ENCODE measurements at places on chromosomes 2 and 18.
A peak's percentile ranks its signal among the peaks of the same experiment; 100 is the strongest.

DNA sequence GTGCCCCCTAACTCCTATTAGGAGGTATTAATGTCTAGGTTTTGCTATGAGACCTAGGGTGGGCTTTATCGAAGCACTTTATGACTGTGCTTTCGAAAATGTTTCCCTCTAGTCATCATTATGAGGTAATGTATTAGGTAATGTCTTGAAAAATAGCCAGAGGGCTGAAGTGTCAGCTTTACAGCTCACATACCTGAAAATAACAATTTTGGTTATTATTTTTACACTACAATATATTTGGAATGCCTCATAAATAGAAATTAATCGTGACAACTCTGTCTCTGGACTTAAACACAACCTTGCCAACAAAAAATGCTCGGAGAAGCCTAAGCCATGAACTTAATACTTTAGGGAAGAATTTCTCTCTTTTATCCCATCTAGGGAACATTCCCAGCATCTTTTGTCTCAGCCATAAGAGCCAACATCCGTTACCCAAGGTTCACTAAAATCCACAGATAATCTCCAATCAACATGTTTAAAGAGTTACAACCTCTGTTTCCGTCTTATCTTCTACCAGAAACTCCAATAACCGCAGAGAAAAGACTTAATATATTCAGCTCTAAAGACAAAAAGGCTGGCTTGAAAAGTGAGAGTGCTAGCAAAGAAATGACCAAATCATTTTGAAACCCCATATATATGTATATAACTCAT is 130.9 kb upstream of the RND3 start:
- no peak for DNase-seq

- no peak for DNase-seq
Observed at GRCh38 chr2:71952572-71953188, 195.0 kb downstream of the CYP26B1 start.

- DNase-seq: no peak
Observed at GRCh38 chr18:1053331-1054315, 149.0 kb downstream of the ADCYAP1 start.

- DNase-seq: no peak
Observed at GRCh38 chr2:100070078-100070477, 72.3 kb downstream of the AFF3 start.

DNA sequence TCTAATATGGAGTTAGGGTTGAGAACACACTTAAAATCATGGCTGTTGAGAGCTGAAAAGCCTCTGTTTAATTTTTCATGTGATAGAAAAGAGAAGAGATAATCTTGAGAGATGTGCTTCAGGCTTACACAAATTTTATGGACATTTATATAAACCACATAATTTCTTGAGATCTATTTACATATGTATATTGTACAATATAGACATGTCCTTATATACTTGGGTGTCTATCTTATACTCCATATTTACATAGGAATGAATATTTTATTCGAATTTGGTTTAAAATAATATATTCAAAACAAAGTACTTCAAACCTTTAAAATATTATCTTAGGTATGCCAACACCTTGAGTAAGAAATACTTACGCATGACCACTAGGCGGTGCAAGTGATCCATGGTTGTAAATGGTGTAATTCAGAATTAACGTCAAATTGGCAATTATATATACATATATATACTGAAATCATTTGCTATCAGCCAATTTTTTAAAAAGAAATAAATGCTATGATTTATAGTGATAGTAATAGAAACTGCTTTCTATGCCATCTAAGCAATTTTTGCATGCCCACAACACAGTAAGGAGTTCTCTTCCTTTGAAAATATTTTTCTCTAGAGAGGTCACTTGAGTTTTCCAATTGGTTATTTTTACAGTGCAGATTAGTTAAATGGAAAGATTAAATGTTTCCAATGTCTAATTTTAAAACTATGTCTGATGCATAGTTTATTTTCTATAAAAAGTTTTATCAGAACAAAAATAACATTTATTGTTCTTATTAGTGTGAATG is 37.6 kb upstream of the SPAG16 start:
- no peak for DNase-seq

DNA sequence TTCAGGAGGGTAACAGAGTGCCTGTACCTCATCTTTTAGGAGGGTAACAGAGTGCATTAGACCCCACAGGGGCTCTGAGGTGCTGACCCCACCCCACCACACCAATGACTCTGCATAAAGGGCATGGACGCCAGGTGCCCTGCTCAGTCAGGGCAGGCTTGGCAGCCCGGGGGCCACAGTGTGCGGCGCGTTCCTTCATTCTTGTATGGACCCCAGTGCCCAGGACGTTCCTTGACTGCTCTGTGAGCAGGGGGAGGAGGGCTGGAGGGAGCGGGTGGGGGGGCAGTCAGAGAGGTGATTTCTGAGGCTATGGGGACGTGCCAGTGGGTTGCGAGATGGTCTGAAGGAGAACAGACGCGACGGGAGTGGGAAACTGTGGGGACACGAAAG is 168.7 kb upstream of the NCK2 start:
- DNase-seq: no peak

DNA sequence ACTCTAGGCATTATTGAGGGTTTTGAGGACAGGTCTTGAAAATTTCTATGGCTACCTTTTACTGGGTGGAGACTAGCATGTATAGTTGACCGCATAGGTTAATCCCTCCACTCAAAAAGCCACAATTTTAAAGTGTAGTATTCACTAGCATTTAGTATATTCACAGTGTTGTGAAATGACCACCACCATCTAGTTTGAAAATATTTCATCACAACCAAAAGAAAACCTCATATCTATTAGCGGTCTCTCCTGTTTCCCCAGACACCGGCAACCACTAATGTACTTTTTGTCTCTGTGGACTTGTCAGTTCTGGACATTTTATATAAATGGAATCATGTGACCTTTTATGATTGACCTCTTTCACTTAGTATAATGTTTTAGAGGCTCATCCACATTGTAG is 53.9 kb downstream of the MSH2 start:
- no peak for DNase-seq

- DNase-seq: no peak
Observed at GRCh38 chr2:14234911-14235310, 397.6 kb upstream of the LRATD1 start.

GRCh38 chr2:71700658-71701397 is 247.5 kb downstream of the DYSF start:
- DNase-seq: peak; percentile 57

- no peak for DNase-seq
Observed at GRCh38 chr2:39938035-39938835, 159.2 kb upstream of the THUMPD2 start.

GRCh38 chr2:95002498-95002897 is 23.0 kb upstream of the MAL start:
- no peak for DNase-seq

- no peak for DNase-seq
Observed at GRCh38 chr2:188414869-188415753, 123.4 kb downstream of the GULP1 start.

- DNase-seq: no peak
Observed at GRCh38 chr2:126774290-126774689, 118.3 kb downstream of the GYPC start.

DNA sequence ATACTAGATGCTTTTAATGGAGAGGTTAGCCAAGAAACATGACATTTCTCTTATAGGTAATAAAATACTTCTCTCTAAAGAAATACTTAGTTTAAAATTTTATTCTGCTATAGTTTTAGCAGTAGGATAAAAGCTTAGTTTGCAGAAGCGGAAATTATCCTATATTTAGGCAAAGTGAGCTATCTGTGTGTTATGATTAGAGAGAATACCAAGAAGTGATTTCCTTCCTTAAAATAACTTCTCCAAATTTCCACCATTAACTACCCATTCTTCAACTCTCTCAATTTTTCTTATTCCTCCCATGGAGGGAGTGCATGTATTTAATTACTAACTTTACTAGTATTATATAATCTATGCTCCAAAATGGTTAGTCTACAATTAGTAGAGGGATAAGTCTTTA is 15.8 kb upstream of the IL1RL1 start:
- DNase-seq: no peak

DNA sequence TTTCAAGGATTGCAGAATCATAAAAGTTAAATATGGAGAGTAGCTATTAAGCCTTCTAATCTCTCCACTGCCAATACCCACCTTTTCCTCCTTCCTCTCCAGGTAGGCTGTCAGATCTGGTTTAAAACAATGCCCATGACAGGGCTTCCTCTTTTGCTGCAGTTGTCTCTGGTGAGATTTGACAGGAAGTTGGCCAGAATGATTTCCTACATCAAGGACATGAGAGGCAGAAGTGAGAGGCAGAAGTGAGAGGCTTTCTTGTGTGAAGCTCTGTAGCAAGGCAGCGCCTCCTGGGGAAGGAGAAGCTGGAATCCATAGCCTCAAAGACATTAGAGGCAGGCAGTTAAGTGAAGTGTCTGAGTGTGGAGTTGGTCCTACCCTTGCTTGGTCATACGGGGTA is 385.7 kb downstream of the HRH4 start:
- DNase-seq: no peak

DNA sequence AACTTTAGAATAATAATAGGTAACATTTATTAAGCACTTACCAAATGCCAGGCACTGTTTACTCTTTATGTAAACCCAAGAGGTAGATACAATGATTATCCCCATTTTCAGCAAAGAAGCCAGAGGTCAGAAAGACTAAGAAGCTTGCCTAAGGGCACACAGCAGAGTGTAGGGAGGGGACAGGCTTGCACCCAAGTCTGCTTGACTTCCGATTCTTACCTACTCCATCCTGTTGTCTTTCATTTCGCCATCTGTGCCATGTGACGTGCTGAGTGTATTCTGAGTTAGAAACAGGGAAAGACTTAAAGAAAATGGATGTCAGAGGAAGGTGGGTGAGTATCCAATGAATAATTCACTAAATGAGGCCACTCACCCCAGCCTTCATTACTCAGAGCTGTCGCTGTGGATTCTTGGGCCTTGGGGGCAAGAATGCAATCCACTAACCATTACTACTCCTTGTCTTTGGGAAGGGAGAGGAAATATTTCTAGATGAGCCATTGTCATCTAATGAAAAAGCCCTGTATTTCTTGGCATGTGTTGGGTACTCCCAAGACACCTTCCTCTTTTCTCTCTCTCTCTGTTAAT is 76.4 kb upstream of the BCL11A start:
- no peak for DNase-seq

DNA sequence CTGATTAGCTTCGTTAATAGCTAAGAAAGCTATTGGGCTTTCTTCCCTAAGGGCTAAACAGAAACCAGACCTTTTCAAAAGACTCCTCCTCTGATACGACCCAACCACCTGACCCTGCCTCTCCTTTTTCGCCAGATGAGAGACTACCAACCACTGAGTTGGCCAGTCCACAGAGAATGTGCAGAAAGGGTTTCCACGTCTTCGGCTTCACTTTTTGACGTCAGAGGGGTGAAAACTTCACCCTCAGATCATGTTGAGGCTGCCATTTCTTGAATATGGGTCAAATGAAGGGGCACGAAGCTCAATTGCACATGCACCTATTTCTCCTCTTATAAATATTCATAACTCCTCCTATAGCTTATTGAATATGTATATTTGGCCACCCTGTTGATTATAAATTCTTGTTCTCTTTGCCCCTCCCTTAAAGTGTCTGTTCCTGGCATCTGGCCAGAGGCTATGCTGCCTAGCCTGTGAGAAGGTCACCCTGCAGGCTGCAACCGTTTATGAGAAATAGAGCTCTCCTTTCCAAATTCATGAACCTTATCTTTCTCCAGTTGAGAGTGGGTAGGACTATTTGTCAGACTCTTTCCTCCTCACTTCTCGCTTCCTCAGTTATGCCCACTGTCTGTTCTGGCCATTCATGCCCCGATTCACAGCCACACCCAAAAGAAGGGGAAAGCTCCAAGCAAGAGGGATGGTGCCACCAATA is 301.6 kb downstream of the STK39 start:
- DNase-seq: no peak

DNA sequence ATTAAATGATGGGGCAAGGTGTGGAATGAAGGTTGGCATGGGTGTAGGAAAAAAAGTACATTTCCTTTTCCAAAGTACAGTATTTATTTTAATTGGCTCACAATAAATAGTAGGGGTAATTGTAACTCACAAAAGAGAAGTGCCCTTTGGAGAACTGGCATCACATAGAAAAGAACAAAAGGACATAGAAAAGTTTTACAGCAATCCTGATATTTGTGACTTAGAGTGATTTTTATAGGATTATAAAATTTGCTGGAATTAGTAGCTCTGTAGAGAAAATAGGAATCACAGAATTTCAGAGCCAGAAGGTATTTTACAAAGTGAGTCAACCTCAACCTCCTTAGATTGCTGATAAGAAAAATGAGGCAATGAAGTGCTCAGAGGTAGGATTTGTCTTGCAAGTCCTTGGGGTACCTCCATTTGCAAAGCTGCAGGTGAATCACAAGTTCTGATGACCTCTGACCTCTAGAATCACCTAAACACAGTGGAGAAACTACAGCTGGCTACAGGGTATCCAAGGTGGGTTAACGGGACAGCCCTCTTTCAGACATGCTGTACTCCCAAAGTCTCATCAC is 133.6 kb downstream of the SOCS6 start:
- DNase-seq: no peak

DNA sequence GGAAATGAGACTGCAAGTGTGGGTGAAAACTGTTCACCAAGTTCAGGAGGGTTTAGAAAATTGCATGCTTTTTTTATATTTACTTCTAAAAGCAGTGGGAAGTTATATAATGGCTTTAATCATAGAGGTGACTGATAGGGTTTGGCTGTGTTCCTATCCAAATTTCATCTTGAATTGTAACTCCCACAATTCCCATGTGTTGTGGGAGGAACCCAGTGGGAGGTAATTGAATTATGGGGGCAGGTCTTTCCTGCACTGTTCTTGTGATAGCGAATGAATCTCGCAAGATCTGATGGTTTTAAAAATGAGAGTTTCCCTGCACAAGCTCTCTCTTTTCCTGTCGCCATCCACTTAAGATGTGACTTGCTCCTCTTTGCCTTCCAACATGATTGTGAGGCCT is 35.7 kb upstream of the NTSR2 start:
- DNase-seq: no peak

DNA sequence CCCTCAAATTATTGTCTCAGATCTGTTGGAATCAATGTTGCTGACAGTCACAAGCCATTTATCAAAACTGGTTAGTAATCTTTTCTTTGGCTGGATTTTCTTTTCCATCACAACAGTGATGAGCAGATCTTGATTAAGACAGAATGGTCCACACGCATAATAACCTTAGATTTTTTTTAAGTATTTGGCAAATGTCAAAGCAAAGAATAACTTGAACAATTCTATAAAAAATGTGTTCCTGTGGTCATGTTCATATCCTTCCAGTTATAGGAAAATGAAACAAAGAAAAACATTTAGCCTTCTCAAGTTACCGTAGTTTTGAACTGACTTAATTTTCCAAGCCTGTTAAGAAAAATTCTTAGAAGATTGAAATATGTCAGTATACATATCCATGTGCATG is 659.9 kb upstream of the ID2 start:
- no peak for DNase-seq

GRCh38 chr18:55430026-55430425 is 158.0 kb downstream of the TCF4 start:
- DNase-seq: no peak
